ENCODE measurements at places on chromosomes 4 and X.

- no peak for DNase-seq
Observed at GRCh38 chrX:154006947-154007346, 12.8 kb downstream of the IRAK1 start.

- DNase-seq: no peak
Observed at GRCh38 chr4:83846193-83846830, 310.4 kb downstream of the GPAT3 start.

DNA sequence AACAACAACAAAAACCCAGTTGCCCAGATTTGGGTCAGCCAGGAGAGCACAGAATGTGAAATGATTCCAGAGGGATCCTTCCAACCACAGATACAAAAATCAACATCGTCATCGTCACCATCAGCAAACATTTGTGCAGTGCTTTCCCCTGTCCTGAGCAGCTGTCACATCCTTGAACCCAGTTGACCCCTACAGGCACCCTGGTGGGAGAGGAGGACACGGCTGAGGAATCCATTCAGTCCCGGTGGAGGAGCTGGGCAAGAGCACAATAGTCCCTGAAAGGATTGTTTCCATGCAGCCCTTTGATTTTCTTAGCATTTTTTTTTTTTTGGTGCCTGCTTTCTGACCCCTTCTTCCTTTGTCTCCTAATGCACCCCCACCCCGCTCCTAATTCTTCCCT lies 37.1 kb upstream of the STX18 start:
- DNase-seq: no peak

DNA sequence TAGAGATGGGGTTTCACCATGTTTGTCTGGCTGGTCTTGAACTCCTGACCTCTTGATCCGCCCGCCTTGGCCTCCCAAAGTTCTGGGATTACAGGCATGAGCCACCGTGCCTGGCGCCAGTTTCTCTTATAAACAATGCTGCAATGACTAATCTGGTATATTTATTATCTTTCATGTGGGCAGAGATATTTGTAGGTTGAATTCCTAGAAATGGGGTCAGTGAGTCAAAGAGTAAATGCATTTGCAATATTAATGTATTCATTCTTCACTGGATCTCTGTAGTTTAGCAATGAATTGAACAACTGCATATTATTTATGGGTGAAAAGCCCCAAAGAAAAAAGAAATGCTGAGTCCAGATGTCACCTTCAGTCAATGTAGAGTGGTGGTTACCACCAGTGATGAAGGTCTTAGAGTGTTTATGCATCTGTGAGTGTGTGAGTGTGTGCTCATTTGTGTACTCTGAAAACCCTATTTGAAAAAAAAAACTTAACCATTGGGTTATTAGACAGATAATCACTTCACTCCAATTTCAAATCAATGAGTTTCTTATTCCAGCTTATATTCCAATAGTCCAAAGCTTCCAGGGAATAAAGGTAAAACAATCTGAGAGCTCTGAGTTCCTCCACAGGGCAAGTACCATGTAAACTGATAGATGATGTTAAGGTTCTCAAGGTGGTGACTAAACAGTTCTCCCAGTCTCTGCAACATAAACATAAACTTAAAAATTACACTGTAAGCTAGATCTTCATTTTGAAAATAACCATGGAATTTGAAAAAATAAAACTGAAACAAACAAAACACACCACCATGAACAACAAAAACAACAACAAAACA lies 22.6 kb upstream of the CD38 start:
- DNase-seq: no peak

DNA sequence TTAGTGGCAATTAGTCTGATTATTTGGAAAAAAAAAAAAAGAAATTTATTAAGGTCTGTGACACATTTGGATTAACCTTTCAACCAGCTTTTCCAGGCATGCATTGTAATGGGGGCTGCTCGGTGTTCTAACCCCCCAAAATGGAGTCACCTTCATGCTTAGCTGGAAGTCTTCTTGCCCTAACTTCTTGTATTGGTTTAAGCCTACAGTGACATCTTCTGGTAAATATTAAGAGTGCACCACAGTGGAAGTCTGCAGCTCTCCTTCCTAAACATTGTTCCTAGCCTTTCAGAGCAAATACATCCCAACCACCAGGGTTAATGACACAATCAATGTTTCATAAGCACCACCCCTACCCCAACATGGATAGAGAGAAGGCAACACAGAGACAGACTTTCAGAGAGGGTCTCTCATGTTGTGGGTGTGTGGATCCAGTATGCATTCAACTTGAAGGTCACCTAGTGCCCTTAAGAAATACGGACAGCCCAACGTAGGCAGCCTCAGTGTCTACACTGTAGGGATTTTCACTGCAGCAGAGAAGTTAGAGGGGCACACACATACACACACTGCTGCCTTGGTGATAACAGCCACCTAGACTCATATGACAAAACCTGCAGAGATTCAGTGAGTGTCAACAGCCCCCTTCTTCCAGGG lies 142.9 kb upstream of the MBNL3 start:
- no peak for DNase-seq

DNA sequence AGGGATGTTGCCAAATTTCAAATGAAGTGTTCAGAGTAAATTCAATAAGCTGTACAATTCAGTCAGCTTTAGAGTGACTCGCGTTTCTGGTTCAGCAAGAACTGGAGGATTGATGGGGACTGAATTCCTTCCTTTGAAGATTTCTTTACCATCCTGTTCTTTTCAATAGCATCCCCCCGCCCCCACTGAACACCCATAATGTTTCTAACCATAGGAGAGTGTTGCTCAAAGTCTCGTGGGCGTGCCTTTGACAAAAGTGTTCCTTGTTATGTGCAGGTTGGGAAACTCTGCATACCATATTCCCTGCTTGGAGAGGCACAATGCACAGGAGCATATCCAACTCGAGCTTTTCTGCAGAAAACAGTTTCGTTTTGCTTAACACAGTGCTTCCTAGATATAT lies 323.5 kb upstream of the CASK start:
- DNase-seq: peak; percentile 0

DNA sequence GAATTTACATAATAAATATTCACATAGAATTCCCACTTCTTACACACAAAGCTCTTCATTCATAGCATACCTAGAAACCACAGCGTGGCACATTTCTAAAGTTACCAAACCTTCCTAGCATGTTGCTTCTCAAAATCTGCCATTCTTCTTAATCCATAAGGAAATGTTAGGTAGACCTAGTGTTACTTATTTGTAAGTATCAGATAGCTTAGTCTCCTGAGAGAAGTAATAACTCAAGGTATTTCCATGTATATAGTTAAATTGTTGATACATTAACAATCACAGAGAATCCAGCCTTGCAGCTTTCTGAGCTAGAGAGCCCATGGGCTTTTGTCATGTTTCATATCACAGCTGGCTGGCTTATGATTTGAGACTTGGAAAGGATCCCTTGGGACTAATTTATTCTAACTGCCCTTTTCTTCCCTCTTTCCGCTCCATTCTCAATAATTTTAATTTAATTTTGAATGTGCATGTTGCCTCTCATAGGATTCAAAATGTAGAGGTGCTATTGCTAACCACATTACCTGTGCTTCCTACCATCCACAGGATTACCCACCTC lies 17.6 kb downstream of the SH3RF1 start:
- DNase-seq: no peak
